ENCODE measurements at places on chromosomes 4 and X.

- no peak overlapping the region for H3K4me3 ChIP-seq
- no peak for DNase-seq
- no peaks in the 10 kb centered on the region for H3K36me3 ChIP-seq
- peaks cover 5% of the 10 kb centered on the region for H3K4me1 ChIP-seq
- no peak overlapping the region for H3K27ac ChIP-seq
- H3K27me3 ChIP-seq = no peaks in the 10 kb centered on the region
These were observed 155.9 kb upstream of the MAOA start for GRCh38 chrX:43500246-43500645.

GRCh38 chrX:16517039-16517605 is 132.8 kb upstream of the S100G start:
- H3K36me3 ChIP-seq = no peaks in the 10 kb centered on the region
- DNase-seq = no peak
- no peak overlapping the region for H3K4me3 ChIP-seq
- no peak overlapping the region for H3K27ac ChIP-seq
- H3K27me3 ChIP-seq = peaks cover 3% of the 10 kb centered on the region

GRCh38 chr4:36385951-36386571 is 104.6 kb downstream of the DTHD1 start:
- H3K27ac ChIP-seq = no peak overlapping the region
- H3K36me3 ChIP-seq = no peaks in the 10 kb centered on the region
- no peak for DNase-seq
- H3K27me3 ChIP-seq = no peaks in the 10 kb centered on the region
- H3K4me3 ChIP-seq = no peak overlapping the region

GRCh38 chrX:134007716-134008115 is 22.3 kb upstream of the GPC3 start:
- no peaks in the 10 kb centered on the region for H3K27me3 ChIP-seq
- H3K36me3 ChIP-seq = no peaks in the 10 kb centered on the region
- H3K4me3 ChIP-seq = no peak overlapping the region
- H3K27ac ChIP-seq = peak overlapping the region; percentile 22
- no peak for DNase-seq

DNA sequence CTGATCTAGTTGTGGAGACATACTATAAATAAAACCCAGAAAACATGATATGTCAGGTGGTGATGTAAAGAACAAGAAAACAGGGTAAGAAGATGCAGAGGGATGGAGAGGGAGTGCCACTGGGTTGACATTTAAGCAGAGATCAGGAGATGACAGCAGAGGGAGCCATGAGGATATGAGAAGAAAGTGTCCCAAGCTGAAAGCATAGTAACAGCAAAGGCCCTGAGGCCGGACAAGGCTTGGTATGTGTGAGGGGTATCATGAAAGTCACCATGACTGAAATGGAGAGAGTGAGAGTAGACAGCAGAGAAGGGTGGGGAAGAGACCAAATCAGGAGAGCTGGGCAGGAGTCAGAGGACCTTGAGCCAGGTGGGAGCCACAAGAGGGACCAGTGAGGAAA is 3.4 kb downstream of the GPKOW start:
- peaks cover 5% of the 10 kb centered on the region for H3K4me1 ChIP-seq
- peaks cover 2% of the 10 kb centered on the region for H3K27me3 ChIP-seq
- no peak overlapping the region for H3K4me3 ChIP-seq
- H3K27ac ChIP-seq = no peak overlapping the region
- H3K36me3 ChIP-seq = no peaks in the 10 kb centered on the region
- no peak for DNase-seq

DNA sequence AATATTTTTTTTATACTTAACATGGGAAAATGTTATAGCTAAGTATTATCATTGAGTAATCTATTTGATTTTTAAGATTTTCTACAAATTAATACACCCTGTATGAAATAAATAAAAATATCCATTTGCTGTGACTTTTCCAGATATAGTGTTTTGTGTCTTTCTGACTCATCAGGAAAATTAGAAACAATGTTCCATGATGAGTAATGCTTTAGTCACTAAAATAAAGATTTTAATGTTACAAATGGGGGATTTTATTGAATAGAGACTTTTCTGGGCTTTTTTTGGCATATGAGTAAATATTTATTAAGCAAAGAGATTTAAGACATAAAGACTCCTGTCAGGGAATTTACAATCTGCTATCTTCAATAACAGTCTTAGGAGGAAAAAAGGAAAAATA is 279.2 kb upstream of the NOCT start:
- H3K27ac ChIP-seq = no peak overlapping the region
- DNase-seq = no peak
- H3K27me3 ChIP-seq = no peaks in the 10 kb centered on the region
- H3K4me3 ChIP-seq = no peak overlapping the region
- no peaks in the 10 kb centered on the region for H3K4me1 ChIP-seq

DNA sequence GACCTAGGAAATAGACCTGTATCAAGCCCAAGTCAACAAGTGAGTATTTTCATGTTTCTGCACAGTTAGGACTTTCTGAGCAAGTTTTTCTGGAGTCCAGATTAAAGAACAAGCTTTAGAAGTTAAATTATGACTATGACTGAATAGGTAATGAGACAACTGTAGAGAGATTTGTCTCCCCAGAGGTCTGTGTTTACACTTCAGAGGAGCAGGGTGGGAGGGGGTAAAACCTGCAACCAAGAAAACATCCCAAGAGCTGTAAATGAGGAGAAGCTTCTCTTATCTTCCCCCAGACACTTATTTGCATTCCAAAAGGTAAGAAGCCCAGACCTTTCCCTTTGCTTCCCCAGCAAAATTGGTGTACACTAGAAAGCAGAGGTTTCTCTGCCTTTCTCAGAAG is 22.1 kb upstream of the CEP135 start:
- no peaks in the 10 kb centered on the region for H3K36me3 ChIP-seq
- no peaks in the 10 kb centered on the region for H3K27me3 ChIP-seq
- no peak for DNase-seq
- H3K27ac ChIP-seq = no peak overlapping the region
- H3K4me1 ChIP-seq = no peaks in the 10 kb centered on the region

DNA sequence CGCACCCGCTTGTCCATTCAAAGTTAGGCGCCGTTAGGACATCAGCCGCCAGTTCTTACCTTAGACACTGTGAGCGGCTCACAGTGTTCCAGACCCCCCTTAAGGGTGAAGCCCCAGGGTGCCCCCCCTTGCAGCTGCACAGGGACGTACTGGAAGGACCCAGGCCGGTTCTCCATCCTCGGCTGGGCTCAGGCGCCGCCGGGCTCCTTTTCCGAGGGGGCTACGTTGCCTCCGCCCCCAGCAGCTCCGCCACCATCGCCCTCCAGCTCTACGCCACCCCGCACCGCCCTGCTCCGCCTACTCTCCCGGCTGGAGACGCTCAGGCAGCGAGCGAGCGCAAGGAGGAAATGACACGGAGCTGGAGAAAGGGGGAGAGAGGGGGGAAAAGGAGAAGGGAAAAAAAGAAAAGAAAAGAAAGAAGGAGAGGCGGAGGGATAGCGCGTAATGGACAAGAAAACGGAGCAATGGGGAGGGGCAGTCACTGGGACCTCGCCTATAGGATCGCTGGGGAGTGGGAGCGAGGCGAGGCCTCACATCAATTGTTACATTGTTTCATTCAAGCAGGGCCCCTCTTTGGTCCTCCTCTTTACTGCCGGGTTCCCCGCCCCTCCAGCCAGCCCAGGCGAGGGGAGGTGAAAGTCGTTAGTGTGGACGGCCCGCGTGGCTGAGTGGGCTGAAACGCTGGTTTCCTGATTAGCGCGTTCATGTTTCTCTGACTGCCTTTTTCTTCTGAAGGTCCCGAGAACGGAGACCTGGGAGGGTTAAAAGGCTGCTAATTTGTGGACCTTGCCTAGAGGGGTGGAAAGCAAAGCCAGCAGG is at the start of gene SHROOM4:
TSS of gene SHROOM4 (minus strand) at position 352 of the 819 bp plus-strand sequence. CDS start at position 176, 176 bp downstream.
- no peak within 1 kb of the TSS for H3K27ac ChIP-seq
- no peaks in the 10 kb centered on the region for H3K36me3 ChIP-seq
- DNase-seq = peak; percentile 37
- peak within 1 kb of the TSS; percentile 86 for H3K4me3 ChIP-seq
- H3K27me3 ChIP-seq = peaks cover 2% of the 10 kb centered on the region

DNA sequence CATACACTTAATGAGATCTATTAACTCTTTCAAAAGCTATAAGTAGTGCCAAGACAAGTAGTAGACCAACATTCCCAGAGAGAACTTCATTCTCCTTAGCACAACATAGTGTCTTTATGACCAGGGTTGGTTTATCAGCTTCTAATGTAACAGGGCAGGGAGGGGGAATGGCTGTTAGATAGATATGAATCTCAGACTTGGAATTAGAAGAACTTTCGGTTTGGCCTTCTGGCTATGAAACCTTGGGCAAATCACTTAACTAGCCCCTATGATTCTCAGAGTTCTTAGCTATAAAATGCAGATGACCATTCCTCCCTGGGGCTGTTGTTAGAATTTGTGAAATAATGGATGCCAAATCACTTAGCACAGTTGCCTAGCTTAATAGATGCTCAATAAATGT is 132.2 kb downstream of the SLC10A7 start:
- H3K27me3 ChIP-seq = peaks cover 4% of the 10 kb centered on the region
- H3K4me1 ChIP-seq = peaks cover 5% of the 10 kb centered on the region
- DNase-seq = no peak
- H3K4me3 ChIP-seq = no peak overlapping the region
- H3K36me3 ChIP-seq = no peaks in the 10 kb centered on the region

All from glutamatergic neuron (in vitro differentiated cells).